ENCODE measurements at places on chromosomes 1 and 21.

DNA sequence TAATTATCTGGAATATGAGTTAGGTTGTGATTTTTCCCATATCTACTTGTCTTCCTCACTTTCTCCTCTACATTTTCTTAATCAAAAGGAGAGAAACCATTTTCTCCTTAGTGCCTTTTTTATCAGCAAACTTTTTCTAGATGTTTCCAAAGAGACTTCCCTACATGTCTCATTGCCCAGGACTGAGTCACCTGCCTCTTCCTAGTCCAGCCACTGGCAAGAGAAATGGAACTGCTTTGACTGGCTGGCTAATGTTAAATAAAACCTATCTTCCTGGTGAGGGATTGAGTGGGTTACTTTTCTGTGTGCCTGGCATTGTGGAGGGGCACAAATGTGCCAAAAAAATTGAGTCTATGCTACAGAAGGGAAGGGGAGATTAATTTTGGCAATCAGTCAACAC, 52.1 kb upstream of the CD5L start:
- no peak for DNase-seq

DNA sequence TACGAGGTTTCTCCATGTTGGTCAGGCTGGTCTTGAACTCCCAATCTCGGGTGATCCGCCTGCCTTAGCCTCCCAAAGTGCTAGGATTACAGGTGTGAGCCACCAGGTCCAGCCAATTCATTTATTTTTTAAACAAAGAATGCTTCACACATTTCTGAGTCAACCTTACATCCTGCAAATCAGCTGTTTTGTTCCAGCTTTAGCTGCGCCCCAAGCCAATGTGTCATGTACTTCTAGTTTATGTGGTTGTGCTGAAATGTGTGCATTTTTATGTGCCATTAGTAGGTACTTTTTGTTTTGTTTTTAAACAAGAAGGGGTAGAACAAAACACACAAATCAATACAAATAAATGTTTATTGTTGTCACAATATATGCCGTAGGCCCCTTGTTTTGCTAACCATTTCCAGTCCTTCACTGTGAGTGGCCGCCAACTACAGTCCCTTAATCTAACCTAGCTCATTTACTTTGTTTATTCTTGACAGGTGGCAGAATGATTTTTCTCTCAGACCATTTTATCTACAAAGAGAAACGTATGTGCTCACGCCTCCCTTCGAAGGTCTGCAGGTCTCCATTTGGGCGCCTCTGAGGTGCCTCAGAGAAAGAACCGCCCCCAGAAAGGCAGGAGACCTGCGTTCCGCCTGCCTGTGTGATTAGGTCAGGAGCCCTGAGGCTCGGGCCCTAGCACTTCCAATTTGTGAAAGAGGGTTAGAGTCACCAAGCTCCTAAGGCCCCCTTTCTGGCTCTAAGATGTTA, 2.8 kb upstream of the CASQ2 start:
- no peak for DNase-seq

GRCh38 chr1:154598871-154599635, 8.9 kb downstream of the ADAR start:
- no peak for DNase-seq

DNA sequence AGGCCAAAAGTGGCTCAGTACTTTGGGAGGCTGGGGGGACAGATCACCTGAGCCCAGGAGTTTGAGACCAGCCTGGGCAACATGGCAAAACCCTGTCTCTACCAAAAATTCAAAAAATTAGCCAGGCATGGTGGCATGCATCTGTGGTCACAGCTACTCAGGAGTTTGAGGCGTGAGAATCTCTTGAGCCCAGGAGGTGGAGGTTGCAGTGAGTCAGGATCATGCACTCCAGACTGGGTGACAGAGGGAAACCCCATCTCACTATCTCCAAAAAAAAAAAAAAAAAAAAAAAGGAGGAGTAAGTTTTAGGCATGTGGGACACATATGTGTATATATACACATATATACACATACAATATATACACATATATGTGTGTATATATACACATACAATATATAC, 165.3 kb upstream of the DPYD start:
- DNase-seq = peak; percentile 81

- peak; percentile 53 for DNase-seq
Measured at GRCh38 chr1:179166663-179167417, 62.6 kb downstream of the ABL2 start.

- no peak for DNase-seq
Measured at GRCh38 chr1:112549590-112549989, 40.8 kb downstream of the WNT2B start.

GRCh38 chr21:15857740-15858139, 128.0 kb downstream of the USP25 start:
- DNase-seq = no peak

- no peak for DNase-seq
Measured at GRCh38 chr1:70767377-70767776, 280.2 kb downstream of the PTGER3 start.

GRCh38 chr21:27818847-27819246, 852.0 kb upstream of the ADAMTS5 start:
- peak; percentile 43 for DNase-seq

GRCh38 chr21:29159842-29160241, 29.4 kb downstream of the MAP3K7CL start:
- DNase-seq = no peak

DNA sequence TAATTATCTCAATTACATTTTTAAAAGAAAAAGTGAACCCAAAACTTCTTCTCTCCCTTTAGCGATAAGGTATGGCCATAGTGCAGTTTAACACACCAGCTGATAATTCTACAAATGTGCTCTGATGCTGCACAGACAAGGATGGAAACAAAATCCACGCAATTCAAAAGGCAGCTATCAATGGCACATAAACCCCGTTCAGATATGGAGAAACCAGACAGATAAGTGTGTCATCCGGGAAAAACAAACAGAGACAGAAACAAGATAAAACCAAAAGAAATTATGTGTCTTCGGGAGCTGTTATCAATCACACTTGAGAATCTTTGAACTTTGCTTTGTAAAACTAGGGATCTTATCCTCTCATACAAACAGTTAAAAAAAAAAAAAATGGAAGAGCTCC, 73.6 kb downstream of the SIPA1L2 start:
- no peak for DNase-seq

- no peak for DNase-seq
Measured at GRCh38 chr1:28613175-28613574, 21.1 kb downstream of the RAB42 start.

GRCh38 chr1:93448983-93449804, 1.3 kb downstream of the FNBP1L start:
- peak; percentile 74 for DNase-seq

- DNase-seq = no peak
Measured at GRCh38 chr1:229371624-229372023, 28.8 kb upstream of the CCSAP start.

- DNase-seq = no peak
Measured at GRCh38 chr1:71461416-71461815, 380.6 kb upstream of the ZRANB2 start.

DNA sequence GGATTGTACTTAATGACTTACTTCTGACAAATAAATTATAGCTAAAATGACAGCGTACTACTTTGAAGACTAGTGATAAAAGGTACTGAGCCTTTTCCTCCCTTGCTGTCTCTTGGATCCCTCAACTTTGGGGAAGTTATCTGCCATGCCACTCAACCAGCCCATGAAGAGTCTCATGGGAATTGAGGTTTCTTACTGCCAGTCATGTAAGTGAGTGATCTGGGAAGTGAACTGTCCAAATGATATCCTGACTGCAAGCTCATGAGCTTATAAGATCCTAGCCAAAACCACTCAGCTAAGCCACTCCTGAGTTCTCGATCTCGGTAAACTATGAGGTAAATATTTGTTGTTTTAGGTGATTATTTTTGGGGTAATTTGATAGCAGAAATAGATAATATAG, 247.8 kb downstream of the NCAM2 start:
- no peak for DNase-seq

DNA sequence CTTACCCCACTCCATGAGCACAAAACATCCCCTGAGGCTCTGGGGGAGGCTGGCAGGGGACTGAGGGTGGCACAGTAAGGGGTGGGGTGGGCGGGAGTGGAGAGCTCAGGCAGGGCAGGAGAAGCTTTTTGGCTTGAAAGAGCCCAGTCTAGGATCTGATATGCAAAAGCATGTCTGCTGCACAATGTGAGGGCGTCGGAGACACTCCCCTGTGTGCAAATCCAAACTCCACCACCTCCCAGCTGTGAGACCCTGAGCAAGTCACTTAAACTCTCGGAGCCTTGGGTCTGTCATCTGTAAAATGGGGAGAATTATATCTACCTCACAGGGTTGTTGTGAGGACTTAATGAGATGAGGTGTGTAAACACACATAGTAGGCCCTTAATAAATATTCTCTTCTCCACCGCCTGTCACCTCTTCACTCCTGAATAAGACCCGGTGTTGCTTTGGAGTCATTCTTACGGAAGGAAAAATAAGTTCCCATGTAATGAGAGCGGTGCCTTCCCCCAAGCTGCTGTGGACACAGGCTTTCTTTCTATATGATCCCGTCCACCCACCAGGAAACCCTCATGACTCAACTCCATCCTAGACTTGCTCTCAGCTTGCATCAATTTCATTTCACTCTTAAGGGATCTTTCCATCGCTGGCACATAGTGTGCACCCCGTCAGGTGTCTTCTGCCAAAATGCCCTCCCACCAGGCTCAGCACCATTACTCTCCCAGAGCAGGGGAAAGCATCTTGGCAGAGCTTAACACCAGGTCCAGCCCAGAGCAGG, 12.5 kb downstream of the KCNN3 start:
- no peak for DNase-seq

GRCh38 chr1:221573756-221574155, 168.1 kb downstream of the DUSP10 start:
- DNase-seq = peak; percentile 18

- peak; percentile 78 for DNase-seq
Measured at GRCh38 chr1:234601301-234602017, 8.5 kb downstream of the IRF2BP2 start.

DNA sequence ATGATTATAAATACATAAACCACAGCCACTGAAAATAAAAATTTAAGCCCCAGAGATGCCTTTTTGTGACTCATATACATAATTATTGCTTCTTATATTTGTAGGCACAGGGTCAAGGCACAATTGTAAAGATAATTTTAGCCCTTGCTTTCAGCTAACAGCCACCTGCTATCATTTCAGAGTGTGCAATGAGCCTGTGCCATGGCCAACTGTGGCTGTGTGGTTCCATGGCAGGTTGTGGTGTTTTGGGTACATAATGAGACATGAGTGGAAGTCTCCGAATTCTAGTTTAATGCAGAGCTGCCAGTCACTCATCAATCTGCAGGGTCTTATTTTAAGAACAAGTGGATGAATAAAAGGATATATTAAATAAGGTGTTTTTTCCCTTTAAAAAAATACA, 346.9 kb upstream of the SNX7 start:
- no peak for DNase-seq

DNA sequence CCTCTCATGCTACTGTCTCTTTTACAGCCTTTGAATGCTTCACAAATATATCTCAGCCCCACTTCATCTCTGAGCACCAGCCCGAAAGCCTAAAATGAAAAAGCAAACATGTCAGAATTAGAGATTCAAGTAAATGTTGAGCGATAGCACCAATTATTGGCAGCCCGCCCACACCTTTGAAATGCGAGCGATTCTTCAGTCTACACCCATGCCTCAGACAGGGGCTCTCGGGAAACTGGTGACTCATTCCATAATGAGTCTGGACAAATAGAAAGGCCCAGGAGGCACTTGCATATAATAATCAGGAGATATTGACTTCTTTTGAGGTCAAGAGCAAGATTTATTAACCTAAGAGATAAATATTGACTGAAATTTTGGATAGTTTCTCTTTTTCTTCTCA, 487.3 kb upstream of the PTBP2 start:
- peak; percentile 66 for DNase-seq

DNA sequence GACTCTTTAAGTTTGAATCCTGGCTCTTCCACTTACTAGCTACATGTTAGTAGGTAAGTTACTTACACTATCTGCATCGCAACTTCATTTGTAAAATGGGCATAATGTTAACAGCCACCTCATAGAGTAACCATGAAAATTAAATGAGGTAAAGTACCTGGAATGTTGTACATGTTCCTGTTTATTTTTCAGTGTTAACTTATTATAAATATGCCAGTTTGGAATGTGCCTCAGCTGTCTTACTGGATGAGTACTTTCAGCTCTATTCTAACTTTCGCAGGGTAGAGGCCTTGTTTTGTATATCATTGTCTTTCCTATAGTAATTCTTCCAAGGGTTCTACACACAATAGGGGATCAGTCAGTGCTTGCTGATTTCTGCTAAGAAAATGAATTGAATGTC, 167.4 kb downstream of the DUSP10 start:
- DNase-seq = peak; percentile 24

GRCh38 chr1:169724168-169724567, 9.7 kb downstream of the SELE start:
- DNase-seq = no peak

GRCh38 chr1:245810789-245811337, 656.1 kb downstream of the KIF26B start:
- DNase-seq = no peak

- no peak for DNase-seq
Measured at GRCh38 chr1:178493301-178493741, 3.4 kb downstream of the CLEC20A start.

DNA sequence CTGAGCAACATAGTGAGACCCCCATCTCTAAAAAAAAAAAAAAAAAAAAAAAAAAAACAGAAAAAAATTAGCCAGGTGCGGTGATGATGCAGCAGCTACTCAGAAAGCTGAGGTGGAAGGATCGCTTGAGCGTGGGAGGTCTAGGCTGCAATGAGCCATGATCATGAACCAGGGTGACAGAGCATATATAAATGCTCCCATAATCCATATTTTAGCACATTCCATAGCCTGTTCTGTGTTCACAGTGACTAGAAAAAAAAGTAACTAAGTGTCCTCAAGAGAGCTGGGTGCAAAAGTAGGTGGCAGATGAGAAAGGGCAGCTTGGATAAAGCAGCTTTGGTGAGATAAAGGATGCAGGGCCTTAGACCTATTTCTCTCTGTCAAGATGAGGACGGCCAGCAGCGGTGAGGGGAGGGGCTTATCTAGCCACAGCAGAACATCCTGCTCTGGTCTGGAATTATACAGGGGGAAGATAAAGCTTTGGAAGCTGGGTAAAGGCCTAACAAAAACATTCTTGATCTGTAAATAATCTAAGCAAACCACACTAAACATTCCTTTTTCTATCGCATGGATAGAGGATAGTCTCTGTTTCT, 205.3 kb downstream of the DAB1 start:
- peak; percentile 2 for DNase-seq

- DNase-seq = no peak
Measured at GRCh38 chr1:27596986-27597385, 7.0 kb downstream of the AHDC1 start.

- no peak for DNase-seq
Measured at GRCh38 chr1:158274797-158275196, 14.9 kb upstream of the CD1C start.

DNA sequence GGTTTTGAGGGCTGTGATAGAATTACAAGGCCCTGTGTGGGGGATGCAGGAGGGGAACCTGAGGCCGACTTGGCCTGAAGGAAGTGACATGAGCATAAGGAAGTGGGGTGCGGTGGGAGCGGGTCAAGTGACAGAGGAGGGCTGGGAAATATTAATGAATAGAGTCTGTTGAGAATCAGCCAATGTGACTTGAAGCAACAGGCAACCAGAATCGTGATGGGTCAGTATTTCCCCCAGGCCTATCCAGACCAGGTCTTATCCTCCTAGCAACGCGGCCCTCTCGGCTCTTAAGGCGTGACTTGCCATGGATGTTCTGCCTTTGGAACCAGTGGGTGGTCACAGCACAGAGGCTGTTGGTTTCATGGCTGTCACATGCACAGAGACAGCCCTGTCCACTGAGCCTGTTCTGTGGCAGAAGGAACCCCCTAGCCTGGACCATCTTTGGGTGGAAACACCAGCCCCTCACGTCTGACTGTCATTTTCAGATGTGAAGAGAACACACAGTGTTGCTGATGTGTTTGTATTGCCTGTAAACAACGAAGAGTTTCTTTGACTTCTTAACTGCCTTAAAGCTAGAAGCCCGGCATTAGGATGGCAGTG, 468.8 kb downstream of the CAMTA1 start:
- no peak for DNase-seq
